ENCODE measurements at places on chromosomes 2 and 18.

GRCh38 chr2:192828947-192829346, 634.2 kb upstream of the TMEFF2 start:
- H3K4me3 ChIP-seq = no peak overlapping the region
- no peaks in the 10 kb centered on the region for H3K36me3 ChIP-seq
- no peaks in the 10 kb centered on the region for H3K4me1 ChIP-seq
- no peaks in the 10 kb centered on the region for H3K27me3 ChIP-seq
- H3K27ac ChIP-seq = no peak overlapping the region

DNA sequence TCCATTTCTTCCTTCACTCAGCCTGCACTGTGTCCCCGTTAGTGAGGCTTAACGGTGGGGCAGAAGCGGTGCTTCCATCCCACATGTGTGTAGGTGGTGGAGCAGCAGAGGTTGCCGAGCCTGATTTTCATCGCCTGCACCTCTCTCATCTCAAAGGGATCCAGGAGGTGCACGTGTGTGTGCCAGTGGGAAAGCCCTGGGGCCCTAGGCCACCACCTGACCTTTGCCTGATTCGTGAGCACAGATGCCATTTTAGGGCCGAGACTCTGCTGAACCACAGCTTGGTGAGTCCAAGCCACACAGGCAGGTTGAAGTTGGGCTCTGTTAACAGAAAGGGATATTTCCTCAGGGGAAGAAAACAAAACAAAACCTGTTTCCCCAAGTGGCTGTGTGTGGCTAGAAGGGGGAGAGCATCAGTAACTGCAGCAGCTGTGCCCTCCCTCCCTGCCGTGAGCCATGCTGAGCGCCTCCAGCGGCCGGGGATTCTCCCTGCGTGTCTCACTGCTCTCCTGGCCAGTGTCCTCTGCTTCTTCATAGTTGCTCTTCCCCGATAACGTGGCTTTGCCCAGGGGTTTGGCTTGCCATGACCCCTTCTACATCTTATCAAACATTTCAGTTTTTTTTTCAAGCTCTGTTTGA, 81.5 kb downstream of the MAPRE2 start:
- no peak overlapping the region for H3K4me3 ChIP-seq
- no peak for DNase-seq
- H3K27me3 ChIP-seq = no peaks in the 10 kb centered on the region
- H3K27ac ChIP-seq = no peak overlapping the region

- DNase-seq = no peak
- H3K27me3 ChIP-seq = no peaks in the 10 kb centered on the region
- H3K4me1 ChIP-seq = no peaks in the 10 kb centered on the region
- H3K27ac ChIP-seq = no peak overlapping the region
- peaks cover 36% of the 10 kb centered on the region for H3K36me3 ChIP-seq
These were observed 17.7 kb downstream of the PRKAG3 start for GRCh38 chr2:218813771-218814460.

DNA sequence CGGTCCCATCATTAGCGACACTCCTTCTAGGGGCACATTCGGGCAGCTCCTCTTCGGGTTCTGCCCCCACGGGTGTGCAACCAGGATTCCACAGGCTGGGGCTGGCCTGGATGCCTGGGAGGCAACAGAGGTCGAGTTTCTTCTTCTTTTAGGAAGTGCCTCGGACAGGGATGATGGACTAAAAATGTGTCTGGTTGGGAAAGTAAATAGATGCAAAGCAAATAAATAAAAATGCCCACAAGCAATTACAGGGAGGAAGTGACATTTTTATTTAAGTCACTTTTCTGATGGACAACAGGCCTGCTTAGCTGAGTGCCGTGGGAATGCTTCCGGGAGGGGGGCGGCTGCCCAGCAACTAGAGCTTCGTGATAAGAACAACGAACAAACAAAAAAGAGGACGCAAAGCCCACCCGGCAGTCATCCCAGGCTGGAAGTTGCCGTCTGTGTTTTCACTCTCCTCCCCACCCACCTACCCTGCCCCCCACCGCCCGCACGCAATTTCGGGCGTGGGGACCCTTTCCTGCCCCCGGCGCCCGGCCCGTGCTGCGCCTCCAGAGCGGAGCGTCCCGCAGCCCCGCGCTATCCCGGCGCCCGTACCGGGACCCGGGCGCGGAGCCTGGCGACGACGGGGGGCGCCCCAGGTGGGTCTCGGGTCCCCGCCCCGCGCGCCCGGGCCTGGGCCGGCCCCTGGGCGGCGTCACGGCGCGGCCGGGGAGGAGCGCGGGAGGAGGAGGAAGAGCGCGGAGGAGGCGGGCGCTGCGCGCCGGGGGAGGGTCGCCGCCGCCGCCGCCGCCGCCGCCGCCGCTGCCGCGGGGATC, 412 bp upstream of the NCK2 start:
- H3K36me3 ChIP-seq = no peaks in the 10 kb centered on the region
- H3K27ac ChIP-seq = peak overlapping the region; percentile 96
- peaks cover 45% of the 10 kb centered on the region for H3K4me1 ChIP-seq
- H3K27me3 ChIP-seq = no peaks in the 10 kb centered on the region
